Stimulated activated CD8-positive, alpha-beta memory T cell treated with anti-CD3 and anti-CD28 coated beads, Interleukin-12 subunit alpha, Interleukin-12 subunit beta, amount 100 ng/mL, for 1 hour (primary cell): ENCODE measurements at places on chromosomes 5 and 9.

DNA sequence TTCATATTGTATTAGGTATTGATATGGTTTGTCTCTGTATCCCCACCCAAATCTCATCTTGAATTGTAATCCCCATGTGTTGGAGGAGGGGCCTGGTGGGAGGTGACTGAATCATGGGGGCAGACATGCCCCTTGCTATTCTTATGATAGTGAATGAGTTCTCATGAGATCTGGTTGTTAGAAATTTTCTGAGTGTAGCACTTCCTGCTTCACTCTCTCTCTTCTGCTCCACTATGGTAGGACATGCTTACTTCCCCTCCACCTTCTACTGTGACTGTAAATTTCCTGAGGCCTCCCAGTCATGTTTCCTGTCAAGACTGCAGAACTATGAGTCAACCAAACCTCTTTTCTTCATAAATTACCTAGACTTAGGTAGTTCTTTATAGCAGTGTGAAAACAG lies 187.4 kb upstream of the SLC24A2 start:
- DNase-seq, result no peak

DNA sequence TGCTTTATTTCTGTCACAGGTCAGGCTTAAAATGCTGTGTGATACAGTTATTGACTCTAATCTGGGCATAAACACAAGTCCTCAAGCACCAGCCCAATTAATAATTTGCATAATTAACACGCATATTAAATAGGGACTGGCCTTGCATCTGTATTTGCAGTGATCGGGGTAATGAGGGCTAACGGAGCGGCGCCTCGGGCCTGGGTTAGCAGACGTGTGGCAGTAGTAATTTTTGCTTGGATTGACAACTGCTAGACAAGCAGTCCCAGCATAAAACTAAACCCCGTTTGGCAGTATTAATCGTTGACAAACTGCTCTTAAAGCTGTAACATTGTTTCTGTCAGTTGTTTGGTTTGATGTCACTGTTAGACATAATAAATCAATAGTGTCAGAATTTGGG lies 109.2 kb downstream of the PBX3 start:
- no peak for DNase-seq

DNA sequence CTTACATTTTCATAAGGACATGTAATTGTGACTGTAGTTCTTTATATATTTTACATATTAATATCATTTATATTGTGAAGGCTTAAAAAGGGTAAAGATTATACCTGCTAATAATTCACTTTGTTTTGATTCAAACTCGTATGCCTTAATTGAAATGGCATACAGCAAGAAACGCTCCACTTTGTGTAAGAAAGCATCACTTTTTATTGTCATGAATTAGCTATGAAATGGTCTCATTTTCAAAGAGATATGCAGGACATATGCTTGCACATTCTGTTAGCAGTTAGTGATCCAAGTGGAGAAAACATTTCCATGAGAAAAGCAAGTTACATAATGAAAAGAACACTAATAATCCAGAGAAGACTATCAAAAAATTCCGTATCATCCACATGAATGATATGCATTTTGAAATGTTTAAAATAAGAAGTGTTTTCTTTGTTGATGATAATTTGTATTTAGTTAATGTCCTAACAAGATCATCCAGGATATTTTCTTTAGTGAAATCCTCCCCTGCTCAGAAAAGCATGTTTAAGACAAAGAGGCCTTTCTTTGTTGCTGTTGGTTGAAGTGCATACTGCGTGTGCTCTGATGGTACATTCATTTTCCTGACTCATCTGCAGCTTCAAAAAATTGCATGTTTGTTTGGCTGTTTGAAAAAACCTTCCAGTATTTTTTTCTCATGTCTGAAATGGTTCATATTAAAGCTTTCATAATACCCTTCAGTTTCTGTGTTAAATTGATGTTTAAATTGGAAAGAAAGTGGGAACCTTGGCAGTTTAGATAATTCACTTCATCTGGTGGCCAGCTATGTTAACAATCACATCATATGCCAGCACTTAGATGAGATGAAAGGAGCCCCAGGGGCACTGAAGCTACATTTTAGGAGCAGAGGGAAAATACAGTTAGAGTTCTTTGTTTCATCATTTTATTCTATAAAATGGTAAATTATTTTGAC lies 242.2 kb downstream of the CSNK1G3 start:
- DNase-seq, result no peak

DNA sequence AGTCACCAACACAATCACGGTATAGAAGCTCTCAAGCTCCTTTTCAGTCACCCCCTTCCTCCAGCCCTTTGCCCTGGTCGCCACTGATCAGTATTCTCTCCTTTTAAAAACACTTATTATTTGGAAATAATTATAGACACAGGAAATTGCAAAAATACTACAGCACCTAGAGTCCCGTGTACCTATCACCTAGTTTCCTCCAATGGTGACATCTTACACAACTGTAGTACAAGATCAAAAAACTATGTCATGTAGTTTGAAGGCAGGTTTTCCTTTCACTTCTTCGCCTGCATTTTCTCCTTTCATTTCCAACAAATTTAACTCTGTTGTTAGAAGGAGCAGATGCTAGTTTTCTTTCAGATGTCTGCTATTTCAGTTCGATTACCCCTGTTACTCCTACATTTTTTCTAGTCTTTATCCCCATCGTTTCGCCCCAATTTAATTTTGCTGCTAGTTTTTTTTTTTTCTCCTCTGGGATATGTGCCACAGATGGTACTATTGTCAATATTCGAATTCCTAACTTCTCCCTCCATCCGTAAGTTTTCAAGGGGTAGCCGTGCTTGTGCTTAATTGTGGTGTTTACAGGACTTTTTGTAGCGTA lies 612 bp upstream of the ATG10 start:
- DNase-seq, result no peak

- DNase-seq, result no peak
Observed at GRCh38 chr9:85172001-85172978, 502.8 kb downstream of the NTRK2 start.

- DNase-seq, result no peak
Observed at GRCh38 chr5:16414861-16415260, 50.7 kb downstream of the ZNF622 start.

GRCh38 chr5:78577071-78577807 lies 71.3 kb downstream of the LHFPL2 start:
- DNase-seq, result no peak

GRCh38 chr9:25613709-25614108 lies 64.5 kb downstream of the TUSC1 start:
- no peak for DNase-seq

DNA sequence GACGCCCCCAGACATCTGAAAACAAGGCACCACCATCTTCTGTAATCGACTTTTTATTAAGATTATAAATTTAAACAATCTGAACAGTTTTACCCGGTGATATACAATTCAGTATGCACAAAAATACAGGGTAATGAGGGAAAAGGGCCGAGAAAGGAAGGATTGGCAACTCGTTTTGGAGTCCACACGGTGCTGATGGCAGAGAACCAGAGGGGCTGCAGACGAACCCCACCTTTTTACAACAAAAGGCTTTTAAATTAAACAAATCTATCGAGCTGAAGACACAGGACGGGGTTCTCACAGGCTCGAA lies 2.6 kb downstream of the IER5L start:
- DNase-seq, result no peak

DNA sequence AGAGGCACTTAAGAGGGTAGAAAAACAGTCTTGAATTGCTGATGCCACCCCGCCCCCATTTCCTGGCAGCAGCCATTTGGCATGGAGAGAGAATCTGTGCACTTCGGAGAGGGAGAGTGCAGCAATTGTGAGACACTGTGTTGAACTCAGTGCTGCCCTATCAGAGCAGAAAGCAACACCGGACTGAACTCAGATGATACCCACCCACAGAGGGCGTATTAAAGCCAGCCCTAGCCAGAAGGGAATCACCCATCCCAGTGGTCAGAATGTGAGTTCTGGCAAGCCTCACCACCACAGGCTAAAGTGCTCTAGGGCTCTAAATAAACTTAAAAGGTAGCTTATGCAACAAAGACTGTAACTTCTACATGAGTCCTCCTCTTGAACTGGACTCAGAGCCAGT lies 88.4 kb upstream of the RGS7BP start:
- DNase-seq, result no peak

GRCh38 chr5:172187118-172188032 lies 649 bp downstream of the STK10 start:
- DNase-seq, result peak; percentile 55

DNA sequence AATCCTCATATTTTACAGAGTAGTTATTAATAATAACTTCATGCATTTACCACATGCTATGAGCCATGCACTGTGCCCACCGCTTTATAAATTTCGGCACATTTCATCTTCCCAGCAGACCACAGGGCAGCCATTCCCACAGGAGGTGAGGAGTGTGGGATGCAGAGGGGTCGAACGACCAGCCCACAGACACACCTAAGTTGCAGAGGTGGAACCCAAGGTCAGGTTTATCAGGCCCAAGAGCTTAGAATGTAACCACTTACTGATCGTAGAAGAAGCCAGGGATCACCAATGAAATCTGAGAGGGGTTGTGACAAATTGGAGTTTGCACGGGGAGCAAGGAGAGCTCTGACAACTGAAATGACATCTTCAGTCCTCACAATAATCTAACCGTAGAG lies 303.0 kb upstream of the MSX2 start:
- no peak for DNase-seq

DNA sequence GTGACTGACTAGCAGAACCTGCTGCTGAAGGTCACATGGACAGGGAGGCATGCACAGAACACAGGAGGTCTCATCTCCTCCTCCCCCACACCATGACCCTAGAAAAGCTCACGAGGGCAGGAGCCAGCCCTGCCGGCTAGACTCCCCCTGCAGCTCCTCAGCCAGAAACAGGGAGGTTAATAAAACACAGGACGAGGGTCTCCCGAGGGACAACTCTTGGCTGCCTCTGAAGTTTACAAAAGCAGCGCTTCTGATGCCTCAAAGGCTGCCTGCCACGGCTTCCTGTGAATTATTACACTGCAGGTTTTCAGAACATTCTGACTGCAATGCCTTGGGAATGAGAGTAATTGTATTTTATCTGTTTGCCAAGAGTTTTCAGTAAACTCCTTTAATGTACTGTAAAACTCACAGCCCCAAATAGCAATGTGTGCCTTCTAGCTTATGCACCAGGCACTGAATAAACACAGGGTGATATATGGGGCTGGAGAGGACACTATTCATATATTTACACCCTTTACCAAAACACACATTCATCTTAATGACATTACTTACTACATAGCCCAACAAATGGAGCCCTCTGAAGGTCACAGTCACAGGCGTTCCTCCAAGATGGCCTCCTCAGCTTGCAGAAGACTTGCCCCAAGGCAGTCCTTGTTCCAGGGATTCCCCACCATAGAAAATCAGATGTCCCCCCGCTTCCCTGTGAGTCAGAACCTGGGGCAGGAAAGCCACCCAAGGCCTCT lies 83.7 kb downstream of the C5orf15 start:
- DNase-seq, result no peak

DNA sequence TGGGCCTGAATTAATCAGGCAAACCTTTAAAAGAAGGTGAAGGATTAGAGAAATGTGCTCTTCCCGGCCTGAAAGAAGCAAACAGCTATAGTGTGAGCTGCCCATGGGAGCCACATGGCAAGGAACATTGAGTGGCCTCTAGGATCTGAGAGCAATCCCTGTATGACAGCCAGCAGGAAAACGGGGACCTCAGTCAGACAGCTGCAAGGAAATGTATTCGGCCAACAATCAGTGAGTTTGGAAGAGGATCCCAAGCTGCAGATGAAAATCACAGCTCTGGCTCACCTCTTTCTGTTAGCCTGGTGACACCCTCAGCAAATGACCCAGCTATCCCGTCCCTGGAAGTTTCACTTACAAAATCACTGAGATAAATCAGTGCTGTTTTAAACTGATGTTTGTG lies 309.2 kb downstream of the SH3GL2 start:
- DNase-seq, result no peak

DNA sequence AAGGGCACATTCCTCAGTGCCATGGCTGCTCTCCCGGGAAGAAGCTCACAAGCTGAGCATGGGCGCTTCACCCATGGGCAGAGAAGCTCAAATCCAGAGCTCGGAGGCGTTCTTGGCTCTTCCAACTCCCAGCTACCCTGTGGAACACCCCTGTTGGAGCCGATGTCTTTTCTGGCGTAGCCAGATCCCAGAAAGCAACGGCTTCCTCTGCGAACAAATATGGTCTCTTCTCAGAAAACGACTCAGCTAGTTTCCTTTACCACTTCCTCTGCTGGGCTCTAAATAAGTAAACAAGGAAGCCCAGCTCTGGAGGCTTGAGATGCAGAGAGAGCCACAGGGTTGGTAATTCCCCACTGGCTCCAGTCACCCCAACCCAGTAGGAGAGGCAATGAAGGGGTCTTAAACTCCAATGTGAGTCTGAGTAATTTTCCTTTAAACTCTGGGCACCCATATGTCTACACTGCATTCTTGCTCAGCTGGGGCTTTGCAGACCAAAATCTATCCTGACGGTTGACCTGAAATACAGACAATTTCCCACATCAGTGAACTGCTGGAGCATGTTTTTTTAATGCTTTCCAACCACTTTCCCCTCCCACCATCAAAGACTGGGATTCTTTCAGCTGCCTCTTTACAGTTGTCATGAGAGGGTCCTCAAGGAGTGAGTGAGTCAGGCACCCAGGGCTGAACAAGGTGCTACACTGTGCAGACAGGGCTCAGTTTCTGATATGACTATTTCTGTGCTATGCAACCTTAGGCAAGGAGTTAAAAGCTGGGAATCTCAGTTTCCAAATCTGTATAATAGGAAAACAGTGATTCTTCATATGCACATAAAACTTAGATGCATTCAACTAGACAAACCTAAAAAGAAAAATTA lies at the start of gene LCP2:
Gene LCP2 (minus strand): TSS at position 189 of the 874 bp plus-strand sequence. CDS start 166 bp downstream, at position 23.
- no peak for DNase-seq

- no peak for DNase-seq
Observed at GRCh38 chr5:111914966-111915636, 158.1 kb upstream of the NREP start.

DNA sequence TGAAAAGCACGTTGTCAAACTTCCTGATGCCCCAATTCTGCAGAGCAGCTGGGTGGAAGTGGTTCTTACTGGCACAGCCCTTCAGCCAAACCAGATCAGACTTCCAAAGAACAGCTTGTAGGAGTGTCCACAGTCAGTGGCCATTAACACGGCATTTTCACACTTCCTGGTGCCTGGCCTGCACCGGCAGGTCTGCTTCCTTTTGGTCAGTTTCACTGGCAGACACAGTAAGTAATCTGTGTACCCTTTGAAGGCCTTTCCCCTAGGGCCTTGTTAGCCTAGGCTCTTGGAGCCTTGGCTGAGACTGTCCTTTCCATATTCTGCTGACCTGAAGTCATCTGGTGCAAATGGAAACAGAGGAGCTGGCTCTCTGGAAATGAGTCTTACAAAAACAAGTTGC lies 297.5 kb upstream of the TNC start:
- no peak for DNase-seq

GRCh38 chr9:92696619-92697018 lies 26.7 kb upstream of the IPPK start:
- DNase-seq, result no peak

- DNase-seq, result no peak
Observed at GRCh38 chr5:32369542-32370155, 56.9 kb upstream of the MTMR12 start.
